ENCODE measurements at places on chromosomes 2 and 18. TPM values are rescaled to one million over a fixed set of nuclear protein-coding genes. Genes with fewer than 3 reads are reported as not detected.

The PIEZO2 gene
- 37.3 TPM for total RNA-seq

The KCNG2 gene
- total RNA-seq, result 2.6 TPM

The SH2D6 gene
- total RNA-seq, result 4.6 TPM

The RGPD3 gene
- total RNA-seq, result 4.1 TPM

The ACTG2 gene
- total RNA-seq, result 896 TPM

The SH3YL1 gene
- total RNA-seq, result 53.4 TPM

DNA sequence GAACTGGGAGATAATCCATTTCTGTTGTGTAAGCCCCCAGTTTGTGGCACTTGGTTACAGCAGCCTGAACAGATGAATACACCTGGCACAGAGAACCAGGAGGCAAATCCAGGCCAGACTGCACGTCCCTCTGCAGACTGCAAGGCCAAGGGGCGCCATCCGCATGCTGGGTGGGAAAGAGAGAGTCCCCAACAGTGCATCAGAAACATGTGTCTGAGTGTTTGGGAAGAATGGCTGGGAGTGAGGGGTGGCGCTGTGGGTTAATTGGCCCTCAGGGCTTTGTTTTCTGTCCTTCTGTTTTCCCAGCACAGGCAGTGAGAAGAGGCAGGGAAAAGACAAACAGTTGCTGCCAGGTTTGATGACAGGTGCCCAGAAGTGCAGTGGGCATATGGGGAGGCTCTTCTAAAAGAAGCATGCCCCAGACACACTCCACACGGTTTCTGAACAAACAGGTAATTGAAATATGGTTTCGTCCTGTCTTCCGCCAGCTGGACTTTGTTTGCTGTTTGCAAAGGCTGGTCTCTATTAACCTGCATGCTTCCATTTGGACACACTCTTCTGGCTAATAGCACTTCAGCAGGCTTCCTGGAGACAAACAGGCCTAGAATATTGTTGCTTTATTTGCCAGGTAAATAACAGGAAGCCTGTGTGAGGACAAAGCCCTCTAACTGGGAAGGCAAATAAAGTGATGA is 43.4 kb upstream of the SEC11C start:
- DNase-seq, result no peak

DNA sequence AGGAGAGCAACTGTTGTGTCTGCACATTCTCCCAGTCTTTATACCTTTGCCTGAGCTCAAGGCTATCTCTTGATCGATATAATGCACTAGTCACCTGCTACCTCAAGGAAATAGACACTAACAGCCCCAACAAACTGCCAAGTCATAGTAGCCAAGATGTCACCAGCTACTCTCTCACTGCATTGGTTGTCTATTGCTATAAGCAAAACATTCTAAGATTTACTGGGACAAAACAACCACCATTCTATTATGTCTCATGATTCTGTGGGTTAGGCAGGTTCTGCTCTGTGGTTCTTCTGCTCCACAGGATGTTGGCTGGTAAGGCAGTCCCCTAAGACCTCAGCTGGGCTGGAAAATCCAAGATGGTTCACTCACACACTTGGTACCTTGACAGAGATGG is 28.5 kb upstream of the MLPH start:
- DNase-seq, result no peak

GRCh38 chr2:42775186-42775585 is 11.3 kb upstream of the OXER1 start:
- DNase-seq, result no peak

GRCh38 chr18:12862467-12862866 is 21.6 kb downstream of the PTPN2 start:
- no peak for DNase-seq

- DNase-seq, result no peak
Observed at GRCh38 chr2:86036669-86037138, 69.0 kb downstream of the POLR1A start.

DNA sequence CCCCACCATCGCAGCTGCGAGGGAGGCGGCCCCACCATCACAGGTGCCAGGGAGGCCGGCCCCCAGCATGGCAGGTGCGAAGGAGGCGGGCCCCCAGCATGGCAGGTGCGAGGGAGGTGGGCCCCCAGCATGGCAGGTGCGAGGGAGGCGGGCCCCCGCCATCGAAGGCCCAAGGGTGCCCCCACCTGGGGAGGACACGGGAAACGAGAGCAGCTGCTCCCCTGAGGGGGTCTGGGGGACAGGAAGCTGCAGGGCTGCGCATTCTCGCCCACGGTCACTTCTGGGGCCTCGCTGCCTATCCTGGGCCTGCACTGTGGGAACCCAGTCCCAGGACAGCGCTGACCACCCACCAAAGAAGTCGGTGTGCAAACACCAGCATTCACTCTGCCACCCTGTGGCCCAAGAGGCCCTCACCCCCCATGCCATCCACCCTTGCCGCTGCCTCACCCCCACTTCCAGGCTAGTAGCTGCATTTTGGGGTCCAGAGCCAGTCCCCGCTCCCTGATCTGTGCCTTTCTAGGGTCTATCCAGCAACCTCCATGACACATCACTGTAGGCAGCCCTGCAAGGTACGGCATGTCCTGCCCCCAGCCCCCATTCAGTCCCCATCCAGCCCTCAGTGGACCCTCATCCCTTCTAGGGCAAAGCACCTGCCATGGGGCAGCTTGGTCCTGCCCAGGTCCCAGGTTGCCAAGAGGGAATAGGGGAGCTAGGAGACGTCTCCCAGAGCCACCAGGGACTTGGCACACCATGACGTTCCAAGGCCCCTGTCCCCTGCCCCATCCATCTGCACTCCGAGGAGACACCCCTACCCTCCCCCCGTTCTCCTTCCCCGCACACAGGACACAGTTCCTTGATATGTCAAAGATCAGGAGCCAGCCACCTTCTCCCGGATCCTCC is 24.0 kb upstream of the GPC1 start:
- no peak for DNase-seq
